ENCODE measurements at places on chromosomes 5 and 9.

- DNase-seq: no peak
These were observed 270.8 kb downstream of the NSG2 start for GRCh38 chr5:174316326-174316725.

- DNase-seq: no peak
These were observed 12.0 kb downstream of the ENHO start for GRCh38 chr9:34510497-34511468.

DNA sequence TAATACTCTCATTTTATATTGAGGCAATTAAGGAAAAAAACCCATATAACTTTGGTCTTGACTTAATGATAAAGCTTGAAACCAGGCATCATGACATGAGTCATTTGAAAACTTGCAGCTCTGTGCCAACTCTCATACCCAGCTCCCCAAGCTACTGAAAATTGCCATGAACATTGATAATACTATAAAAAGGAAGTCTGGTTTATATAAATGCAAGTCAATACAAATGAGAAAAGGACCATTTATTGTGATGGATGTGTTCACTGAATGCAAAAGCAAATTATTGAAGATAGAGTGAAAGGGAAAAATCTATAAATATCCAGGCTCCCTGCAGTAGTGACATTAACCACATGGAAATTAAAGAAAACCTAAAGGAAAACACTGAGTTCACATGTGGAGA, 116.3 kb downstream of the DEPDC1B start:
- DNase-seq: no peak

DNA sequence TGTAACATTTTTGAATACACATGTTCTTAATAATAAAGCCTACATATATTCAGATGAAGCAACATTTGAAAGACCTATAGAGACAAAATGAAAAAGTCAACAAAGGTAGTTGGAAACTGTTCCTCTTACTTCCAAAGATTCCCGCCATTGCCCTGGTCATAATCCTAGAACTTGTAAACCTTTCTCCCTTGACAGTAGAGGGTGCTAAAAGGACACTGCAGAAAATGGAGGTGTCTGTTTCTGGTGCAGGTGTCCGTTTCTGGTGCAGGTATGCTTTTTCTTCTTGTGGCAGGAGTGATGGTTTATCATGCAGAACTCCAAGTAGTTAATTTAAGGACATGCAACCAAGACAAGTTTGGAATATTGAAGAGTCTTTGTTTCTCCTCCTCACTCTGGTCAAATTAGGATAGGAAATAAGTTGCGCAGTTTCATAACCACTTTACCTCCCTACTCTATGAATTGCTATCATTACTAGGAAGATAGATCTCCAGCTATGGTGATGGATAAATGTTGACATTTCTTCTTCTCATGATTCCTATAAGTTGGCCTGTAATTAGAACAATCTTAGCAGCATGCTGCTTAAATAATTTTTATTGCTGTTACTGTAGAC, 56.0 kb upstream of the FAM174A start:
- no peak for DNase-seq

GRCh38 chr5:95953021-95953702, 8.5 kb downstream of the ELL2 start:
- DNase-seq: no peak

DNA sequence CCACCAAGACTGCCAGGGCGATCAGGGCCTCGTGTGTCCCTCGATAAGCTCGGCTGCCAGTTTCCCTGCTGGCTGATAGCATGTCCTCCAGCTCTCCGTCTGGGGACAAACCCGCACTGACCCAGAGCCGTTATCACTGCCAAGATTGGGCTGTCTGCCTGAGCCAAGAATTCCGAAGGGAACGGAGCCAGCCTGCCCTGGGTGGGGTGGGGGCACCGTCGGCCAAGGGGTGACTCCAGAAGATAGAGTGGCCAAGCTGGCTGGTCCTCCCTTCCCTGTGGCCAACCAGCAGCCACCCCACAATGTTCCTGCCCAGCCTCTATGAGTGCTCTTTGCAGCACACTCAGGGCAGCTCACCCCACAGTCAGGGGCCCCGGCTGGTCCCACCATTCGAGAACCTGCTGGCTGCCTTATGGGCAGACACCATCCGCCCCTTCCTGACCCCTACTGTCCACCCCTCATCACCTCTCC, 29.4 kb downstream of the HRH2 start:
- no peak for DNase-seq

GRCh38 chr9:73597771-73598170, 446.1 kb downstream of the ANXA1 start:
- no peak for DNase-seq

All from NCI-H2171 (cell line).